ENCODE measurements at places on chromosomes 13 and 19.
A peak's percentile ranks its signal among the peaks of the same experiment; 100 is the strongest.

- DNase-seq: peak; percentile 67
These were observed 30.4 kb upstream of the SPACA7 start for GRCh38 chr13:112345826-112346172.

DNA sequence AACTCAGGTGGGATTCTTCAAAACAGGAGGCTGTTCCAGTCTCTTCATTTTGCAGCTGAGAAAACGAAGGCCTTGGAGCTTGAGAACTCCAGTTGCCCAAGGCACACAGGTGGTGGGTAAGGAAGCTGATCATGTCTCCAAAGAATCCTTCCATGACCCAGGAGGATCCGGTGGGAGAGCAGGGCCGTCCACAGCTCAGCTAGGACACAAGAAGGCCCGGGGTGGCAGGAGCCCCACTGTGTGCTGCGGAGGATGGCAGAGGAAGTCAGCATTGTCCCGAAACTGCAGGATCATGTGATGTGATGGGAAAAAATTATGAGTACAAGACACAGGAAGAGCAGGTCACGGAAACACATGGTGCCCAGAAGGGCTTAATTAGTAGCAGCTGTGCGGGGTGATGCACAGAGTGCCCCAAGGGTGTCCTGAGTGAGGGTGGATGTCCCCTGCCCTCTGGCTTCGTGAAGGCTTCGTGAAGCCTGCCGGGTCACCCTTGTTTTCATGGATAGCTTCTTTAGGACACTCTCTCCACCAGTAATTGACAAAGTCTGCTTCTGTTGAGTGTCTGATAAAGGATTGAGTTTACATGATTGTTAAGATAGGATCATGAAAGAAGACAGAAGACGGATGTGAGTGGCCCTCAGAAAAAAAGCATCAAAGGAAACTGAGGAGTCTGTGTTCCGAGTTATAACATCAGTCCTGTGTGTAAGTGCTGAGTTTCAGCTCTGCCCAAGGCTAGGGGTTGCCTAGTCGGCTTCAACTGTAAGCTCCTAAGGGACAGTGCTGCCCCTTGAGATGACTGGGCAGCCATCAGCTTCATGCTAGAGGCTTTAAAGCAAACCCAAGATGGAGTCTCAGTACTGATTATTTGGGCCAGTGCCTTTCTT lies 33.8 kb upstream of the SACS start:
- DNase-seq: no peak

DNA sequence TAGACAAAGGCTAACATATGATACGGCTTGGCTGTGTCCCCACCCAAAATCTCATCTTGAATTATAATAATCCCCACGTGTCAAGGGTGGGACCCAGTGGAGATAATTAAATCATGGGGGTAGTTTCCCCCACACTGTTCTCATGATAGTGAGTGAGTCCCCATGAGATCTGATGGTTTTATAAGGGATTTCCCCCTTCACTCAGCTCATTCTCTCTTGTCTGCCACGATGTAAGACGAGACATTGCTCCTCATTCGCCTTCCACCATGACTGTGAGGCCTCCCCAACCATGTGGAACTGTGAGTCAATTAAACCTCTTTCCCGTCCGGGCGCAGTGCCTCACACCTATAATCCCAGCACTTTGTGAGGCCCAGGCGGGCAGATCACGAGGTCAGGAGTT lies 143.5 kb downstream of the RXFP2 start:
- DNase-seq: no peak

- DNase-seq: no peak
These were observed 8.2 kb upstream of the ATF5 start for GRCh38 chr19:49920624-49921363.

DNA sequence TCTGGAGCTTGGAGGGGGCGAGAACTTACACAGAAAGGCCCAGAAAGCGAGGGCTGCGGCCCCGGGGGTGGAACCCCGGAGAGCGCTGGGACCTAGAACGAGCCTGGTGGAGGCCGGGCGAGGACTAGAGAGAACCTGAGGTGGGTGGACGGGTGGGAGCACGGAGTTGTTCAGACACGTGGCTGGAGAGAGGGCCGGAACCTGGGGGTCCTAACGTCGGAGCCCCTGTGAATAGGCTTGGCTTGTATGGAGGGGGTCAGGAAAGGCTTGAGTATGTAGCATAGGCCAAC lies 383 bp downstream of the ZNF581 start:
- no peak for DNase-seq

All from DMS79 treated with DMSO at 0.1 percent for 48 hours (cell line).